ENCODE measurements at places on chromosomes 1 and 21.

DNA sequence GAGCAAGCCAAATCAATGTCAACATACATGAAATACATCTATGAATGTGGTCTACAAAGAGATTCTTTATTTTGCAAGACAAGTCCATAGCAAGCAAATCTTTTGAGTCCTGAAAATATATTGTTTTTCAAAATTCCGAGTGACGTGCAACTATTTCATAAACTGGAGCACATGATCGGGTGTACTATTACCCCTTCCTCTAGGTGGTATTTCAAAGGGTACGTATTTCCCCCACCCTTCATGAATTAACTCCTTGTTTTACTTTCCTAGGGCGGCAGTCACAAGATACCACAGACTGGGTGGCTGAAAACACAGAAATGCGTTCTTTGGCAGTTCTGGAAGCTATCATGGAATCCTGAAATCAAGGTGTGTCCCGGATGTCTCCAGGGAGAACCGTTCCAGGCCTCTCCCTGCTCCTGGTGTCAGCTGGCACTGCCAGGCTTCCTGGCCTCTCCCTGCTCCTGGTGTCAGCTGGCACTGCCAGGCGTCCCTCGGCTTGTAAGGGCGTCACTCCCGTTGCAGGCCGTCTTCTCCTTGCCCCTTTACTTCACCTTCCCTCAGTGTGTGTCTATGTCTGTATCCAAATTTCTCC is 55.3 kb downstream of the RIPK4 start:
- DNase-seq, result no peak

DNA sequence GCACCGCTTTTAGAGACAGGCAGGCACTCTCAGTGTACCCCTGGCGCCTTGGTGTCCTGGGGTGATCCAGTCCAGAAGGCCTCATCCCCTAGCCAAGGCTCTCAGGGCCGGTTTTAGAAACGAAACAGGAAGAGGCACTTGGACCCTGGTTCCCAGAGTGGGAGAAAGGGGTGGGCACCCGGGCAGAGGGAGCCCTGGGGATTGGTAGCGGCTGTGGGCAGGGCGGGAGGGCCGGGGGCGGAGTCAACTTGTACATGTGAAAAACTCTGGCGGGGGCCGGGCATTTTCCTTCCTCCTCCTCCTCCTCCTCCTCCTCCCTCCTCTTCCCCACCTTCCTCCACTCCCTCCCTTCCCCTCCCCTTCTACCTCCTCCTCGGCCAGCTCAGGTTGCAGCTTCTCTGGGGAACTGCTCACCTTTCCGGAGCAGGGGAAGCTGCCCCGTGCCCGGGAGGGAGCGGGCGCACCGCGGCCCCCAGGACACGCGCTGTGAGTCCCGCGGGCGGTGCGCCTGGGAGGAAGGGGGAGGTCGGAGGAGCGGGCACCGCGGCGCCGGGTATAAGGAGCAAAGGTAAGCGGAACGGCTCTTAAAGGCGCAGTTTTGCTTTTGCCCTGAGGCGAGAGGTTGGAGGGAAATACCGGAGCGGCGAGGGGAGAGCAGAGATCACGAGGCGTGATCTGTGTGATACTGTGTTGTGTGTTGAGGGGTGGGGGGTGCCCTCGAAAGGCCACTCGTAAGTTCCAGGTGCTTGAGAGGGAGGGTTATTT is at the start of gene CDK18:
CDK18 (plus strand) TSS at position 359 of the 765 bp plus-strand sequence. CDS start 18,499 bp downstream, outside the sequence.
- DNase-seq, result no peak

- no peak for DNase-seq
Observed at GRCh38 chr1:208584167-208584755, 340.1 kb upstream of the PLXNA2 start.

- DNase-seq, result peak; percentile 24
Observed at GRCh38 chr1:87292684-87293493, 35.8 kb upstream of the LMO4 start.

DNA sequence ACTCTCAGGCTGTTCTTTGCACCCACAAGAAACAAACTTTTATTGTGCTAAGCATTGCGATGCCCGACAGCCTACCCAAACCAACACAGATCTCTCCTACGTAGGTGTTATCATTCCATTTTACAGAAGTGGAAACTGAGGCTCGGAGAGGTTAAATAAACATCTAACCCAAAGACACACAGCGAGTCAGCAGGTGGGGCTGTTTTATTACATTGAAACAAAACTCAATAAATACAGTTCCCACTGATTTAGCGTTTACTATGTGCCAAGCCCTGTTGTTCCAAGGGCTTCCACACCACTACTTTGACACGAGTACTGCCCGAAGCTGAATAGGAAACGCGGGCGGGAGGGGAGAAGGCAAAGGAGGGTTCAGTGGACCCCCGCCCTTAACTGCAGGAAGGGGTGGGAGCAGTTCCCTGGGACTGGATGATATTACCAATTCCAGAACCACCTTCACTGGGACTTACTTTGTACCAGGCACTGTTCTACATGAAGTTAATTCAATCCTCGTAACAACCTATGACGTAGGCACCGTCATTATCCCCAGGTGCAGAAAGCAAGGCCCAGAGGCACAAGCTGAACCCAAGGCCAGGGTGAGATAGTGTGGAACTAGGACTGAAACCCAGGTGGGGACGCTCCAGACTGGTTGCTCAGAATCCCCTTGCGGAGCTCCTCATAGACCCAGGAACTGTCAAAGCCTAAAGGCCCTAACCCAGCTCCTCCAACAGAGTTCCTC is 19.3 kb upstream of the ALDH4A1 start:
- no peak for DNase-seq

DNA sequence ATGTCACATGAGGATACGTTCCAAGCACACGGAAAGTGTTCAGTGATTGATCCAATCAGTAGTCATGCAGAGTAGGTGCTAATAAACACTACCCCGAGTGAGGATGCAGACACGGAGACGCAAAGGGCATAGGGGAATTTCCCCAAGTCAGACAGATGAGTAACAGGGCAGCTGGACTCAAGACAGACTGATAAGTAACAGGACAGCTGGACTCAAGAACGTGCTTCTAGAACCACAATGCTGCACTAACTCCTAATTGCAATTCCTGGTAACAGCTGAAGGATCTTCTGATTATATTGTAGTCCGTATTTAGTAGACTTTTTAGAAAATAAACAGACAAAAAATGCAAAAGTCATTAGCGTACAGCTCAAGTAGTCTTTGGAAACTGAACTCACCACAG is 1.9 kb upstream of the OR2T10 start:
- DNase-seq, result no peak

- DNase-seq, result peak; percentile 58
Observed at GRCh38 chr1:214416417-214416816, 135.0 kb downstream of the PTPN14 start.

DNA sequence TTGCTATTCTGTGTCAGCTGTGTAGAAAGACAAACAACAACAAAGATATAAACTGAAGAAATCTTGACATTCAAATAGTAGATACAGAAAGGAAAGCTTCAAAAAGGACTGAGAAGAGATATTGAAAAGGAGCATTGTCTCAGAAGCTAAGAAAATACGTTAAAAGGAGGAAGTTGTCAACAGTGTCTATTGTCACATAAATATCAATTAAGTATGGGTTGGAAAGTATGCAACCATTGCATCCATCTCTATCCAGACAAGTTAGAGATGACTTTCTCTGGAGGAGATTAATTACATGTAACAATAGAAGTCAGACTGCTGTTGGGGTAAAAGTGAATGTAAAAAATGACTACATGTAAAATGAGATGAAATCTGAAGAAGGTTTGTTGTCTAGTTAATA is 29.7 kb upstream of the BRINP3 start:
- DNase-seq, result no peak

GRCh38 chr1:86913399-86913895 is 479 bp downstream of the SELENOF start:
- DNase-seq, result peak; percentile 25

DNA sequence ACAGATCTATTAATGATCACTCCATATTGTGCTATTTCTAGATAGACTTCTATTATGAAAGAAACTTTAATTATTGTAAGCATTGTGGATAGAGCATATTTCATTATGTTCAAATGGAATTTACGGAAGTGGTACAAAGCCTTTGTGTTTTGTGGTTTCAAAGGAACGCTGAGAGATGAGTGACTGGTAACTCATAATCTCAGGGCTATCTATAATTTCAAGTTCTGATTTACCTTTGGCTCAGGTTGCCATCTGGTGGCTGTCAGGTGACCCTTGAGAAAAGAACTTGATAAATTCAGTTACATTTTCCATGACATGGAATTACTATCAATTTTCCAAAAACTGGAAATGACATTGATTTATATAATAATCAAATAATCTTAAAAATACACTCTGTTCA is 12.2 kb downstream of the NTNG1 start:
- DNase-seq, result no peak

GRCh38 chr1:24540906-24541710 is 14.8 kb upstream of the NCMAP start:
- peak; percentile 50 for DNase-seq

- DNase-seq, result no peak
Observed at GRCh38 chr1:22799971-22800370, 89.3 kb downstream of the EPHB2 start.

DNA sequence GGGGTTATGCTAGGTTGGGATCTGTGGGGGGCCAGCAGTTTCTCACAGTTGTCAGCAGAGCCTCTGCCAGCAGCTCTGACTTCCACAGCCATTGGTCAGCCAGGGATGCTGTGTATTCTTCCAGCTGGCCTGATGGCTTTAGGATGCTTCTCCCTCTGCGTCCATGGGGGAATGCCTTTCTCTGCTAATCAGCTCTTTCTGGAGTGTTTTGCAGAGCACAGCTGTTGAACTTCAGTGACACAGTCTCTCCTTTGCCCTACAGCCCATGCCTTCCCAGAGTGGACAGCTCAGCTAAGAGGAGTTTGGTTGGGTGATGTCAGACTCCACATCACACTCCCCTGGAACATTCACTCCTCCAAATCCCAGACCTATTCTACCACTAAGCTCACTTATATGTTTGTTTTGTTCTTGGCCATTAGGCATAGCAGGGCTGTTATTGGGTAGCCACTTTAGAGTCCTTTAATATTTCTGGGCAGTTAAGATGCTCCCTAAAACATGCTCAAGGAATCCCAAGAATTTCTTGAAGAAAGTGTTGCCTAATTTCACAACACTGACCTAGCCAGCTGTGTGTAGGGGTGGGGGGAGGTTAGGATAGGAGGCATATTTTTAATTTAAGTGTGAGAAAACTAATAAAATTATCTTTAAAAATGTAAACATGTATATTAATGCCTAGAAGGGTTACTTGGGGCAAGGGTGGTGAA is 75.3 kb upstream of the KIAA0040 start:
- DNase-seq, result no peak

GRCh38 chr1:26666855-26667254 is 29.0 kb upstream of the ARID1A start:
- DNase-seq, result no peak

- no peak for DNase-seq
Observed at GRCh38 chr1:27973771-27974416, 14.1 kb downstream of the XKR8 start.

DNA sequence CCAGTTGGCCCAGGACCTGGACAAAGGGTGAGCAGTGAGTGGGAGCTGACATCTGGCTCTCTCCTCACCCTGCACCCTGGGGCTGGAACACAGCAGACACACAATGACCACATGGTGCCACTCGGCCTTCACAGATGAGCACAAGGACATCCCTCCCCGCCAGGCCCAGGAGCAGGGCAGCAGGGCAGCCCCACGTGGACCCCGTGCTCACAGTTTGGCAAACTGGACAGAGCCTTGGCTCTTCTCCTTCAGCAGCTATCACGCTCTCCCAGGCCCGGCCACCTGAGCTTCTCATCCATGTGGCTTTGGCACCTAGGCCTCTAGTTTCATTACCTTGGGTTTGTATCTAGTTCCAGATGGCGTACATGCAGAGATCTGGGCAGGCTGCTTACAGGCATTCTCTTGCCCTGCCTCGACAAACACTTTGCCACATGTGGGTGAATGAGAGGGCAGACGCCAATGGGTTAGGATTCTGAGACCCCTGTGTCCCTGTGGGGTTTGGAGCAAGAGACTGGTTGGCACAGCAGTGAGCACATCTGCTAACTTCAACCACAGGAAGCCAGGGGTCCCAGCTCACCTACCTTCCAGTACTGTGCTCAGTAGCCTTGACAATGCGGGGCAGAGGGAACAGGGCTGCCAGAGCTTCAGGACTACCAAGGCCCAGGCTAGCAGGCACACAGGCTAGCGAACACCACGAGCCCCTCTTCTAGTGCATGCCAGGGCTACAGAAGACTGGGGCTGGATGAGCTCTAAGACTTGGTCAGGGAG is 3.4 kb upstream of the PTPRF start:
- DNase-seq, result no peak

- no peak for DNase-seq
Observed at GRCh38 chr1:231213831-231214573, 27.0 kb upstream of the GNPAT start.

GRCh38 chr1:226754097-226754496 is 15.0 kb upstream of the ITPKB start:
- no peak for DNase-seq

- no peak for DNase-seq
Observed at GRCh38 chr21:41614511-41614910, 106.6 kb upstream of the TMPRSS2 start.

DNA sequence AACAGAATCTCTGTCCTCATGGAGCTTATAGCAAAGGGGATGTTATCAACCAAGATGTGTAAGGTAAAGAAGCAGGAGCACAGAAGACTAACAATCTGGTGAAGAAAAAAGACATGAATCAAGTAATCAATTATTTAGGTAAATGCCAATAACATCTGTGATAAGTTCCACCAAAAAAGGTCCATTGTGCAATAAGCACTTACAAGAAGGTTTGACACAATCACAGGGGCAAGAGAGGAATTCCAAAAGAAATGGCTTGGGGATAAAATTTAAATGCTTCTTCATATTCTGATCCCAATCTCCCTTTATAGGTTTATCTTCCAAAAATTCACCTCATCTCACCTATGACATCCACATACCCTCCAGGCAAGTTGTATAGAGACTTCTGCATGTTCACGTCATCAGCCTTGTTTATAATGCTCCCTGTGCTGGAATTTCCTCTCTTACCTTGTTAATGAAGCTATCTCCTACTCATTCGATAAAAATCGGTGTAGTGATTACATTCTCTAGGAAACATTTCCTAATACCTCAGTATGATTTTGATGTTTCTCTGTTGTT is 53.6 kb upstream of the DPT start:
- DNase-seq, result no peak

GRCh38 chr21:45809421-45809820 is 165.9 kb downstream of the PCBP3 start:
- no peak for DNase-seq

DNA sequence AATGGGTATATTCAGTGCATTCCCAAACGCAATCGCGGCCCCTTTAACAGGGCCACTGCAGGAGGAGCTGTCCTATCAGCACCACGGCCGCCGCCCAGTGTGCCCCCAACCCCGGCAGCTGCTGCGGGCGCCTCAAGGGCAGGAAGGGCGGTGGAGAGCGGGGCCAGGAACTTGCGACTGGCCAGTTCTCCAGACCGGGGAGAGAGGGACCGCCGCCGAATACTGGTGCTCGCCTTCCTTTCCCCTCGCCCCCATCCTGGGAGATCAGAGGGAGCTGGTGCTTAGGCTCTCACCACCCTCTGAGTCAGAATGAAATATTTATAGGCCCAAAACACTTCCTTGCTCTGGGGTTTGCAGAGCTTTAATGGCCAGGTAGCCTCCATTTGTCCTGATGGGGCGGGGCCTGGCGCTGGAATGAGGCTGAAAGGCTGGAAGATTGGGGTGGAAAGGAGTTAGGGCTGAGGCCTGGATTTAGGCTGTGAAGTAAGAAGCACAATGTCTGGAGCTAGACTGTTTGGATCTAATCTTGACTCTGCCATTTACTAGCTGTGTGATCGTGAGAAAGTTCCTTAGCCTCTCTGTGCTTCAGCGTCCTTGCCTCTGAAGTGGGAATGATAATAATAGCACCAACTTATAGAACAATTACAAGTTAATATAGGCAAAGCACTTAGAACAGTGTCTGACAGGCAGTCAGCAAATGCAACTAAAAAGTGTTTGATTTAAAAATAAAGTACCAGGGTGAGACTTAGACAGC is 75.5 kb downstream of the NAV1 start:
- DNase-seq, result no peak

- DNase-seq, result peak; percentile 77
Observed at GRCh38 chr1:234721476-234722269, 111.7 kb upstream of the IRF2BP2 start.
